IMR-90 (cell line): ENCODE measurements at places on chromosomes 1 and 21. TPM values are rescaled to one million over a fixed set of nuclear protein-coding genes. Genes with fewer than 3 reads are reported as not detected.

The ENO1 gene
- total RNA-seq, result 2,952 and 3,643 TPM in 2 replicates

DNA sequence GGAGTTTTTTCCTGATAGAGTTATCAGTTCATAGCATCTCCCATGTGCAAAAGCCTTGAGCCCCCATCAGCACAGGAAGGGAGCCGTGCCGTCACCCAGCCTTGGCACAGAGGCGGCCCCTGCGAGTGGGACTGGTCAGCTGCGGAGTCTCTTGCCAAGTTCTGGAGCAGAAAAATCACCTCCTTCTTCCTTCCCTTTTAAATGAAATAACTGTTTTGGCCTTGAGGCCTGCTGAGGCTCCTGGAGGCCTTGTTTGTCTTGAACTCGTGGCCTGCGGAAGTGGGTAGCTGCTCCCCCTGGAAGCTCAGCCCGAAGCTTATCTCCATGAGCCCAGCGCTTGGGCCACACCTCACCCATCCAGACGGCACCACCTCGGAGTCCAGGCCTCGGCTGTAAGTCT is 145.7 kb upstream of the TMEM51 start:
- no peak for DNase-seq

The C8B gene
- total RNA-seq, result not detected in 2 replicates

DNA sequence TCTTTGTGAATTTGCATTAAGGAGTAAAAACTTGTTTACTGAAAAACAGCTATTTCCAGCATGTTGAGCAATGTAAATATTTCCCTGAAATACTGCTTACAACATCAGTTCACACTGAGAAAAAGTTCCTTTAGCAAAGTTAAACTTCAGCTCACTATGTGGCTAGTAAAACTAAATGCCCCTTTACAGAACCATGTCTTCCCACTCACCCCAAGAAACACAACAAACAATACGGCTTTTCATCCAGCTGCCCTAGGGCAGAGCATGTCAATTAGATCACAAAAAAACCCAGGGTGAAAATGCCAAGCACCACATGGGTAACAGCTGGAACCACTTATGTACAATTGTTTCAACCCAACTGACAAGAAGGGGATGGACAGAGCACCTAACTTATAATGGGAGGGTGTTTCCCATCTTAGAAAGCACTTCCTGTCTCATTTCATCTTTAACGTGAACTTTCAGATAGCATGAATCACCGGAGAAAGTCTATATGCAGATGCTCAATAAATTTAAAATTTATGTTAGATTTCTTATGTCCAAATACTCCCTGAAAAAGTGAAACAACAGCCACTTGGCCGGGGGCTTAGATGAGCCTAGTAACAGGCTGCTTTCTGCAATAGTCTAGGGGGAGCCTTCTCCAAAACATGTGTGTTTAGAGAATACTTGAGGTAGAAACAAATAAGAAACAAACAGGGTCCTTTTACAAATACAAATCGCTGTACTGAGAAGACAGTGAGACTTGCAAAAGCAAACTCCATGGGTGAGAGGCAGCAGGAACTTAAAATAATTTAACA is 6.6 kb downstream of the NID1 start:
- peak; percentile 57 for DNase-seq

- peak; percentile 33 for DNase-seq
These were observed 1.1 kb downstream of the HUNK start for GRCh38 chr21:31873696-31874599.

DNA sequence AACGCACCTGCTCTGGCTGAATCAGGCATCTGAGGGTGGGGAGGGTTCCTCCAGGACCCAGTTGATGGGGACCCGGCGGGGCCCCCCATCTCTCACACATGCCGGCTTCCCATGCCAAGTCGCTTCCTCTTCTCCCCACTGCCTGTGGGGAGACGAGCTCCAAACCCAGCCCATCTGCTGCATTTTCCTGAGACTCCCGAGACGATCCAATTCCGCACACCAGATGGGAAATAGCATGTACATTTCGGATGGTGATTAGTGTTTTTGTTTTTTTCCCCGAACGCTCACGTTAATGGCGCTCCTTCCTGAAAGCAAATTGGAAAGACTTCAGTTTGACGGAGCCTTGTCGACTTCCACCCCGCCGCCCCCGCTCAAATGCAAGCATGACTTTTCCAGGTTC is 13.2 kb upstream of the GRIK3 start:
- DNase-seq, result no peak

The IFNGR2 gene
- 52.8 and 66.0 TPM in 2 replicates for total RNA-seq

- DNase-seq, result peak; percentile 85
These were observed 24.9 kb upstream of the KIRREL1 start for GRCh38 chr1:157968508-157968907.

DNA sequence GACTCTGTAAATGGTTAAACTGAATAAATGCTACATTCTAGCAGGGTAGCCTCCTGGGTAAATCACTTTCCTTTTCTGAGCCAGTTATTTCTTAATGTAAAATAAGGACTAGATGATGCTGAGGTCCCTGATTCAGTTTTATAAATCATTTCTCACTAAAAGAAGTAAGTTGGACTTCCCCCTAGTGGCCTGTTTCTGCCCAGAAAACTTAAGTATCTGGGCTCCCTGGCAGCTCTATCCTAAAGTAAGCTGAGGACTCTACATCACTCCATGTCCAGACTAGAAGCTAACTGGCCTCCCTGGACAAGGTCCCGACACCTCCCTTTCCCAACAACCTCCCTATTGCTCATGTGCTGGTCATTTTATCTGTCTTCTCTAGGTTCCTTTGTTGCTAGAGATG is 3.0 kb downstream of the GPN2 start:
- DNase-seq, result peak; percentile 52

GRCh38 chr1:58784758-58785441 is 1.1 kb upstream of the JUN start:
- DNase-seq, result peak; percentile 94

The L1TD1 gene
- total RNA-seq, result not detected in 2 replicates

- DNase-seq, result no peak
These were observed 131.4 kb upstream of the RAB4A start for GRCh38 chr1:229139331-229140118.

The NBPF6 gene
- total RNA-seq, result not detected in 2 replicates

The ANKRD45 gene
- under 0.01 TPM in 1 of 2 replicates, not detected in the other for total RNA-seq

The ATP5IF1 gene
- total RNA-seq, result 33.7 and 120 TPM in 2 replicates

DNA sequence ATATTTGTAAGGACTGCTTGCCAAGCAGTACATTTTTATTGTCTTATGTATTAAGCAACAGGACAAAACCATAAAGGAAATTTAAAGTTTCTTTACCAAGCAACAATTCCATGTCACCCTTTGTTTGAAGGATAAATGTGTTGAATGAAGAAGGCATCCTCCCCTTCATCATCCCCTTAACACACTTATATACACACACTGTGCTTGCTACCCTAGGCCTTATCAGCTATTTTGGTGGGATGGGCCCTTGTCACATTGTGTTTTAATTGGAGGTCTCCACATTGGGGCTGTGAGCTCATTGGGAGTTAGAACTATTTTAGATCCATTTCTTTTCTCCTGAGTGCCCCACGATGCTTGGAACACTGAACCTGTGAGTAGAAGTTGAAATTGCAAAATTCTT is 1.9 kb downstream of the VANGL1 start:
- no peak for DNase-seq

- DNase-seq, result peak; percentile 77
These were observed 19.7 kb upstream of the ABCG1 start for GRCh38 chr21:42198929-42199867.

DNA sequence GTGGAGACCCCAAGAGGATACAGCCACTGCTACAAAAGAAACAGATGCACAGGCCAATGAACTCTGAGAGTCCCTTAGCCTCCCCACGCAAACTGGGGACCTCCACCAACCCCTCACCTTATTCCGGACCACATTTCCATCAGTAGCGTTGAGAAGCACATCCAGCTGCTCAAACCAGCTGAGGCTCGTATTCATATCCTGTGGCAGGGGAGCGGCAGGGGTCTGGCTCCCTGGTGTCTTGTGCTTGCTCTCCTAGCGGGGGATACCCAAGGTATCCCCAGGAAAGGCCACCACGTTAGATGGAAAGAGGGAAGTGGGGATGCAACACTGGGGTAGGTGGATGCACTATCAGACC is 481 bp downstream of the CCDC163 start:
- DNase-seq, result no peak

The LRRN2 gene
- total RNA-seq, result not detected in 2 replicates

GRCh38 chr1:108114033-108114599 is 86.0 kb downstream of the SLC25A24 start:
- DNase-seq, result no peak

GRCh38 chr1:184022668-184023067 is 14.9 kb downstream of the COLGALT2 start:
- DNase-seq, result peak; percentile 48

DNA sequence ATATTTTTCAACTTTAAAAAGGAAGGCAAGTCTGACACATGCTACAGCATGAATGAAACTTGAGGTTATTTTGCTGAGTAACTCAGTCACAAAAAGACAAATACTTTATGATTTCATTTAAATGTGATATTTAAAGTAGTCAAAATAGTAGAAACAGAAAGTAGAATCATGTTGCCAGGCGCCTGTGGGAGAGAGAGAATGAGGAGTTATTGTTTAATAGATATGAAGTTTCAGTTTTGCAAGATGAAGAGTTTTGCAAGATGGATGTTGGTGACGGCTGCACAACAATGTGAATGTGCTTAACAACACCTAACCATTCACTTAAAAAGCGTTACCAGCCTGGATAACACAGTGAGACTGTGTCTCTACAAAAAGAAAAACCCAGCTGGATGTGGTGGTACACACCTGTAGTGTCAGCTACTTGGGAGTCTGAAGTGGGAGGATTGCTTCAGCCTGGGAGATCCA is 20.7 kb upstream of the ATP1A1 start:
- DNase-seq, result no peak

- no peak for DNase-seq
These were observed 51.1 kb downstream of the COL24A1 start for GRCh38 chr1:86105533-86105866.

GRCh38 chr1:9069326-9070100 is at the start of gene SLC2A5:
Gene SLC2A5, minus strand, starts transcription at chr1:9069635. Its CDS starts 99 bp downstream, at chr1:9069536.
- no peak for DNase-seq

The SPRR2B gene
- not detected in 2 replicates for total RNA-seq

DNA sequence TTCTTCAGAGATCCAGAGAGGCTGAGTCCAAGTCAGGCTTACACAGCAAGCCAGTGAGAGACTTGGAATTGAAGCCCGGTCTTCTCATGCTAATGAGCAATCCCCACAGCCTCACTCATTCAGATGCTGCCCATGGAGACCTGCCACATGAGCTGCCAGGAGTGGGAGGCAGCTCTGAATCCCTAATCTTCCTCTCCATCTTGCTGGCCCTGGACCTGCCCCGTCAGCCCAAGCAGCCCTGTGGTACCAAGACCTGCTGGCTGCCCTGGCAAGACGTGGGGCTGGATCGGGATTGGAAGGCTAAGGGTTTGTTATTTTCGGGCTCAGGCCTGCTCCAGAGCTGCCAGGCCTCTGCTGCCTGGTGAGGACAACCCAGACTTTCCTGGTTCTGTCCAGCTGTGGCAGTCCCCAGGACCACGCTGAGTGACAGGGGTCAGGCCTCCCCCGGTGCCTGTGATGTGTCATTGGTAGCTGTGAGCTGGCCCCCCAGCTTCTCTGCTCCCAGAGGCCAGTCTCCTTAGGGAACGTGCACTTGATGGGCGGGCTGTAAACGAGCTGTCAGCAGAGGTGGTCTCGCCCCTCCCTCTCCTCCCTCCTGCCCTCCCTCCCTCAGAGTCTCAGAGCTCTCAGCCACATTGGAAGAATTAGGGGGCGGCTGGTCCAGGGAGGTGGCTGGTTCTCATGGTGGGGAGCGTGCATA is 135.0 kb downstream of the FOXD2 start:
- no peak for DNase-seq

DNA sequence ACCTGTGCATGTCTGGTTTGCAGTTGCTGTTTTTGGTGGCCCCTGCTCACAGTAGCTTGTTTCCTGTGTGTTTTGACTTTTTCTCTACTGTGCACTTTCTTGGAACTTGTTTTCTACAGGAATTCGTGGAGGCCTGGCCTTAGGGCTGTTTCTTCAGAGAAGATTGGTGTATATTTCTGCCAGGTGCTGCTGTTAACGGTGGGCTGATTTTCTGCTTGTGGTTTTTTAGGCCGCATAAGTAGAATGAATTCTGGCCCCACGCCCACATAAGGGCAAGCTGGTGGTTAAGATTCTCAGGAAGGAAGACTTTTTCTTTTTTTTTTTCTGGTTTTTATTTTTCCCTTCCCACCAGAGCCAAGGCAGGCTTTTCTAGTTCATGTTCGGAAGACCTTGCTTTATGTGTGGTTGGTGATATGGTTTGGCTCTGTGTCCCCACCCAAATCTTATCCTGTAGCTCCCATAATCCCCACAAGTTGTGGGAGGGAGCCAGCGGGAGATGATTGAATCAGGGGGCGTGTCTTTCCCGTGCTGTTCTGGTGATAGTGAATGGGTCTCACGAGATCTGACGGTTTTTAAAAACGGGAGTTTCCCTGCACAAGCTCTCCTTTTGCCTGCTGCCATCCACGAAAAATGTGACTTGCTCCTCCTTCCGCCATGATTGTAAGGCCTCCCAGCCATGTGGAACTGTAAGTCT is 71.5 kb upstream of the DISP3 start:
- DNase-seq, result no peak

DNA sequence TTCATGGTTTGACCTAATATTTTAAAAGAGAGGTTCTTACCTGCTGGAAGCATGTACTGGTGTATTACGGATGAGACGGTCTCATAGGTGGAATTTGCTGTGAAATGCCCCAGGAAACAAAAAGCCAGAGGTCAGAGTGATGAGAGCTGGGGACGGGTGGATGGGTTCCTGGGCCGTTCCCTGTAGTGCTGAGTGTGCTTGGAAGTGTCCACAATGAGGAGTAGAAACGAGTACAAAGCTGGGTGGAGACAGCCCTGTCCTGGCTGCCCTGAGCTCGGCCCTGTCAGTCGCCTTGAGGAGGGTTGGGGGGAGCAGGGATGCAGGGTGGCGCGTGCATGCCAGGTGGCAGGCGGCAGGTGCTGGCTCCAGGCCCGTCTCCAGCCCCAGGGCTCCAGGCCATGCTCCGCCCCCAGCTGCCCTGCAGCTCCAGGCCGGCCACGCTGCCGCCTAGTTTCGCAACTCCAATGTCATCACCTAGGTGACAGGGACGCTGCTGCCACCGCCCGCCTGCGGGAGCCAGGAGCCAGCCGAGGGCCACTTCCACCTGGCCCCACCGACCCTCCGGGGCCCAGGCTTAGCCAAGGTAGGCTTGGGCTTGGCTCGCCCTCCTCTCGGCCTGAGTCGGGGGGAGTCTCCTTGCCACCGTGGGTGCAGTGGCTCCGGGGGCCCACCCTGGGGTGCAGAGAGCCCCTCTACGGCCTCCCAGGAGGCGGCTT is 16.4 kb downstream of the TP73 start:
- DNase-seq, result no peak

DNA sequence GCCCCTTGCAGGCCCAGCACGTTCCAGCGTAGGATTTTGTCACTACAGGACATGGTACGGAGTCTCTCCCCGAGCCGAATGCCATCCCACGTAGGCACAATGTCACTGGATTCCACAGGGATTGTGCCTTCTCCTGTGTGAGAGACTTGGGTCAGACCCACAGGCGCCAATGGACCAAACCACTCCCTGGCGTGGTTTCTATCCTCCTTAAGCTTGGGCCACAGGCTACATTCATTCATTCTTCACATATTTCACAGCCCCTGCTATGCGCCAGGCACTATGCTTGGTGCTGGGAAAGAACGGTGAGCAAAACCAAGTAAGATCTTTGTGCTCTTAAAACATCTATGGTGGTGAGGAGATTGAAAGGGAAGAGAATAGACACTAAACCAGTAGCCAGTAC is 18.7 kb downstream of the CHRNB2 start:
- no peak for DNase-seq

The KLF17 gene
- total RNA-seq, result 0.28 and 0.36 TPM in 2 replicates
